IgD-negative memory B cell (primary cell): ENCODE measurements at places on chromosomes 6 and 20. TPM values are rescaled to one million over a fixed set of nuclear protein-coding genes. Genes with fewer than 3 reads are reported as not detected.

SNTA1 gene
- 13.2 TPM for polyA plus RNA-seq

HTR1E gene
- polyA plus RNA-seq, result not detected

POM121L2 gene
- not detected for polyA plus RNA-seq

TINAG gene
- not detected for polyA plus RNA-seq

SOX18 gene
- not detected for polyA plus RNA-seq

SPATS1 gene
- not detected for polyA plus RNA-seq

GSTA3 gene
- not detected for polyA plus RNA-seq

FAM184A gene
- polyA plus RNA-seq, result 0.09 TPM

HLA-A gene
- 2,521 TPM for polyA plus RNA-seq

SLC4A11 gene
- not detected for polyA plus RNA-seq

ZBTB46 gene
- 0.04 TPM for polyA plus RNA-seq

ESR1 gene
- 1.5 TPM for polyA plus RNA-seq

SASH1 gene
- polyA plus RNA-seq, result 0.55 TPM

SLC32A1 gene
- polyA plus RNA-seq, result not detected

SMPD2 gene
- 22.0 TPM for polyA plus RNA-seq

DAAM2 gene
- not detected for polyA plus RNA-seq

CST5 gene
- polyA plus RNA-seq, result not detected

ZNF311 gene
- polyA plus RNA-seq, result not detected

ADGB gene
- polyA plus RNA-seq, result not detected

RAET1L gene
- not detected for polyA plus RNA-seq

CST4 gene
- not detected for polyA plus RNA-seq

NKX2-2 gene
- not detected for polyA plus RNA-seq

TUBB2B gene
- 0.55 TPM for polyA plus RNA-seq

TMEM74B gene
- 0.80 TPM for polyA plus RNA-seq

GMPR gene
- polyA plus RNA-seq, result 1.3 TPM

HSPA12B gene
- not detected for polyA plus RNA-seq

SOX4 gene
- polyA plus RNA-seq, result 1.2 TPM

NR2E1 gene
- polyA plus RNA-seq, result not detected

CTCFL gene
- not detected for polyA plus RNA-seq

PRICKLE4 gene
- polyA plus RNA-seq, result not detected

MYBL2 gene
- polyA plus RNA-seq, result 4.6 TPM

BTN1A1 gene
- polyA plus RNA-seq, result 3.7 TPM

WFDC12 gene
- polyA plus RNA-seq, result not detected
